NCI-H2171 treated with DMSO at 0.1 percent for 48 hours (cell line): ENCODE measurements at places on chromosomes 2 and 18.

- DNase-seq: no peak
These were observed 123.0 kb downstream of the MAPK4 start for GRCh38 chr18:50682852-50683251.

DNA sequence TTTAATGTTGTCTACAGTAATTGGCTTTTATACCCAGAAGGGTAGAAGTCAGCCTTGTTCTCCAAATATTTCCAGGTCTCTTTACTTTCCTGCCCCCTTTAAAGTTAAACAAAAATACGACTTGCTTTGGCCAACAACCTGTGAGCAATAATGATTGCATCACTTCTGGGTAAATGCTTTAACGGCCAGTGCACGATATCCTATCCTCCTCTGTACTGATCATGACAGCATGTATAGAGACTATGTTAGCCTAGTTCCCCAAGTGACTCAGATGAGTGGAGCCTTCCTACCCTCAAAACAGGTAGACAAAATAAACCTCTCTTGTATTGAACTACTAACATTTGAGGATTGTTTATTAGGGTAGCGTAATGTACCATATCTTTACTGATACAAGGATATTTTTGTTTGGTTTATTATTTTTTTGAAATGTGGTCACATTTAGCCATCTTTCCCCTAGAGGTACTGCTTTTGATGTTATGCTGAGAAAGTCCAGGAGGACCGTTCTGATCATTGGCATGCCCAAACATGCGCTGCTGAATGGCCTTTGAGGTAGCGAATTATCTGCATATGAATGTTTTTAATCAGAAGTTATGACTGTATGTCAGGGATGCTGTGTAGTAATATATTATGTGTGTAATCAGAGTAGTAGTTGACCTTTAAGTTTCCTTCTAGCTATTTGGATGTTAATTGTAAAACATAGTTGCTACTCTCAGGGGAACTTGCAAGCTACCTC, 262.6 kb upstream of the DCC start:
- no peak for DNase-seq

GRCh38 chr18:60543646-60544045, 171.1 kb upstream of the MC4R start:
- DNase-seq: no peak

- DNase-seq: no peak
These were observed 831 bp upstream of the D2HGDH start for GRCh38 chr2:241733391-241734207.

- DNase-seq: no peak
These were observed 1541.5 kb downstream of the LRP1B start for GRCh38 chr2:140589273-140589672.

- DNase-seq: no peak
These were observed 5.2 kb downstream of the CNDP2 start for GRCh38 chr18:74501386-74501785.

DNA sequence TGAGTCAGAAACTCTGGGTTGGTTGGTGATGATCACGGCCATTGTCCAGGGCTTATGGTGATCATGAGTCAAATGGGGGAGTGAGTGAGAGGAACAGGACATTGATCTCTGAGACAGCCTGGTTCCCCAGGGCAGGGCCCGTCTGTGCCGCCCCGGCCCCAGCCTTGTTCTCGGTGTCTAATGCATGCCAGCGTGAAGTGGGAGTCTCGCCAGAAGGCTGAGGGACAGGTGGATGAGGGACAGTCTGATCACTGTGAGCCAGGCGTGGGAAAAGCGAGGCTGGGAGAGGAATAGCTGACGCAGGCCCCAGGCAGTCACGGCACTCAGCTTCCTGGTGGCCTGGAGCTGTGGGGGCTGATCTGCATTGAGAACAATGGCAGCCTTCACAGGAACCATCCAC, 208.3 kb upstream of the HDAC4 start:
- no peak for DNase-seq

GRCh38 chr2:168208652-168209051, 38.7 kb downstream of the STK39 start:
- DNase-seq: no peak

DNA sequence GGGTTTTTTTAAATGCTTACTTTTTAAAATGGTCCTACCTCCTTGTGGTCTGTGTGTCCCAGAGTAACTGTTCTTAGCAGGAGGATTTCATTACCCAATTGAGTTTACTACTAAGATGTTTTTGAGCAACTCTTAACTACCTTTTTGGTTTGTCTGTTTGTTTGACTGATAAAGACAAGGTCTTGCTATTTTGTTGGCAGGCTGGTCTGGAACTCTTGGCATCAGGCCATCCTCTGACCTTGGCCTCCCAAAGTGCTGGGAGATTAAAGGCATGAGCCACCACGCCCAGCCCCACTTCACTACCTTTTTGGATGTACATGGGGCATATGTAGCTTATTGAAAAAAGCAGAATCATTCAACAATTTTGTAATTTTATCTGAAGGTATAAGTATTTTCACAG, 14.9 kb downstream of the MRPS9 start:
- no peak for DNase-seq

DNA sequence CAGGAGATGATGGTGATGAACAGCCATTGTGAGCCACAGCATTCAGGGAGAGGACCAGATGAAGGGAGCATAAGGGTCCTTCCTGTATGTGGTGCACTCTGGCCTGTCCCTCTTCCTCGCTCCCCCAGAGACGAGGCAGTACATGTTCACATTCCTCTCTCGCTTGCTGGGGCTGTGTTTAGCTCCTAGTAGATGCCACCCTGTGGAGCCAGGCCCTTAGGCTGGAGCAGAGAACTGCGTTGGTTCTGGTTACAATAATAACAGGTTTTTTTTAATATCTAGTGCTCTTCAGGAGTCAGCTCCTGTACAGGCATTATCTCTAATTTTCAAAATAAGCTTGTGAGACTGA, 171.1 kb upstream of the MYT1L start:
- no peak for DNase-seq

GRCh38 chr18:36015629-36016028, 43.1 kb downstream of the RMP24 start:
- no peak for DNase-seq

GRCh38 chr18:24735624-24736231, 275.3 kb downstream of the HRH4 start:
- DNase-seq: no peak

- no peak for DNase-seq
These were observed 54.9 kb downstream of the EPHA4 start for GRCh38 chr2:221517146-221517695.

- no peak for DNase-seq
These were observed 383.9 kb downstream of the ARHGAP15 start for GRCh38 chr2:143513081-143513480.

DNA sequence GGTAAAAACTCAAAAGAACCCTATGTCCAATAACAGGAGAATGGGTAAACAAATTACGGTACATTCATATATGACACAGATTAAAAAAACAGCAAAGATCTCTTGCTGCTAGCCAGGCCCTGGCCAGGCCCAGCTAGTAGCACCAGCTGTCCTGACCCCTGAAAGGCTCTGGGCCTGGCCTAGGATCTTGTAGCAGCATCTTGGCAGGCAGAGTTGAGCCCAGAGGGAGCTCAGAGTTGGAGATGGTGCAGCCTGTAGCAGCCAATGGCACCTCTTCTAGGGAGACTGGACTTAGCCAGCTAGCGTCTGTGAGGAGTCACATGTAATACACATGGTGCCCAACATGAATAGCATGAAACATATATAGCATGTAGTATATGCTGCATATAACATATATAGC, 69.1 kb downstream of the HS6ST1 start:
- DNase-seq: no peak

GRCh38 chr2:78418021-78418420, 607.5 kb upstream of the REG3G start:
- DNase-seq: peak; percentile 42

DNA sequence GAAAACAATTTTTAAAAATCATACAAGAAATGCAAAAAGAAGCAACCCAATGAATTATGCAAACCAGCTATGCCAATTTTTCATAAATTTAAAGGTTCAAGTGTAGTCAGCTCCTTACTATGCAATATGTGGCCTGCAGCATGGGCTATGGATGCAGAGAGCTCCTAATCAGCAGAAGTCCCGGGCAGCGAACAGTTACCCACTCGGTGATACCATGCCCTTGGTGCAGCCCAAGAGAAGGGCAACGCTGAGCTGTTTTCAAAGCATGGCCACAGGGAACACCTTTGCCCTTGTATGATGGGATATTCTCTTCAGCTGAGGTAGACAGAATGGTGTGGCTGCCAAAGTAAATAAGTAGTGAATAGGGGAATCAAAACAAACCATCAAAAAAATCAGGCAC, 17.3 kb upstream of the ARL5A start:
- no peak for DNase-seq

DNA sequence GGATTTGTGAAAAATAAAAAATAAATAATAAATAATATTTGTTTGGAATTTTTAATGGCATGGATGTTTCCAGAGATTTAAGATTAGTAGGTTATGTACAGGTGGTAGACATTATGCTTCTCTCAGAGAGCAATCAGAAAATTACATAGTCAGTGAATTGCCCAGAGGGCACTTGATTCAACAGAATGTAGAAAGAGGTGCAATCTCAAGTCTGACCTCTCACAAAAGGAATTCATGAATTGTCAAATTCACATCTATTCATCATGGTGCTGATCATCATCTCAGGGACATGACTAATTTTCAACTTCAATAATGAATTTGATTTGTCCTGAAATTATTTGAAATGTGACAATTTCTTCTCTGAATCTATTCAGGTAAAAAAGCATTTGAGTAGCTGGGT, 172.5 kb downstream of the PDE11A start:
- DNase-seq: no peak

- DNase-seq: peak; percentile 18
These were observed 65.6 kb downstream of the STK39 start for GRCh38 chr2:168181825-168182224.

- no peak for DNase-seq
These were observed 190.5 kb downstream of the ALPK2 start for GRCh38 chr18:58438161-58438957.

DNA sequence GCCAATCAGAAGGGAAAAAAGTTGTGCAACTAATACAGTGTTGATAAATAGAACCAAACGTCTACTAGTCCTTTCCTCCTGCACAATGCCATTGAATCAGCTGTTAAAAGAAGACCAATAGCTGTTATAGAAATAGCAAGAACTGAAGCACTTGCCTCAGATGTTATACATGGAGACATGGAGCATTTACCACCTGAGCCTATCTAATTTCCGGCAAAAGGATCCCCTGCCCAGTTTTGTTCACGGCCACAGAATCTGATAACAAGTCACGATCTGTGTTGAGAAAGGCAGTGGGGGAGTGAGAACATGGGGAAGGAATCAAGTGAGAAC, 285.4 kb downstream of the ZEB2 start:
- DNase-seq: no peak

GRCh38 chr18:74184875-74185274, 36.6 kb downstream of the TIMM21 start:
- DNase-seq: no peak

GRCh38 chr2:215188078-215188477, 49.7 kb upstream of the ABCA12 start:
- no peak for DNase-seq

GRCh38 chr18:78069784-78070664, 820.4 kb downstream of the GALR1 start:
- peak; percentile 49 for DNase-seq

GRCh38 chr2:169002161-169002738, 28.9 kb downstream of the ABCB11 start:
- DNase-seq: no peak

DNA sequence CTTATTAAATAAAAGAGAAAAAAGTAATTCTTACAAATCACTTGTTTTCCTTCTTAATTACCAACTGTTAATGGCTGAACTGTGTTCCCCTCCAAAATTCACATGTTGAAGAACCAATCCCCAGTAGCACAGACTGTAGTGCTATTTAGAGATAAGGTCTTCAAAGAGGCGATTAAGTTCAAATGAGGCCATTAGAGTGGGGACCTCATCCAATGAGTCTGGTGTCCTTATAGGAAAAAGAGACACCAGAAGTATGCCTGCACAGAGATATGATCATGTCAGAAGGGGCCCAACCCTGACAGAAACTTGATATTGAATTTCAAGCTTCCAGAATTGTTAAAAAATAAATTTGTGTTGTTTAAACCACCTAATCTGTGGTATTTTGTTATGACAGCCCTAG, 89.8 kb downstream of the MEMO1 start:
- DNase-seq: no peak

- no peak for DNase-seq
These were observed 22.5 kb downstream of the UBR3 start for GRCh38 chr2:169849710-169850109.

GRCh38 chr2:222477962-222478608, 53.7 kb downstream of the SGPP2 start:
- no peak for DNase-seq

GRCh38 chr2:20970068-20970467, 73.8 kb downstream of the APOB start:
- DNase-seq: no peak

DNA sequence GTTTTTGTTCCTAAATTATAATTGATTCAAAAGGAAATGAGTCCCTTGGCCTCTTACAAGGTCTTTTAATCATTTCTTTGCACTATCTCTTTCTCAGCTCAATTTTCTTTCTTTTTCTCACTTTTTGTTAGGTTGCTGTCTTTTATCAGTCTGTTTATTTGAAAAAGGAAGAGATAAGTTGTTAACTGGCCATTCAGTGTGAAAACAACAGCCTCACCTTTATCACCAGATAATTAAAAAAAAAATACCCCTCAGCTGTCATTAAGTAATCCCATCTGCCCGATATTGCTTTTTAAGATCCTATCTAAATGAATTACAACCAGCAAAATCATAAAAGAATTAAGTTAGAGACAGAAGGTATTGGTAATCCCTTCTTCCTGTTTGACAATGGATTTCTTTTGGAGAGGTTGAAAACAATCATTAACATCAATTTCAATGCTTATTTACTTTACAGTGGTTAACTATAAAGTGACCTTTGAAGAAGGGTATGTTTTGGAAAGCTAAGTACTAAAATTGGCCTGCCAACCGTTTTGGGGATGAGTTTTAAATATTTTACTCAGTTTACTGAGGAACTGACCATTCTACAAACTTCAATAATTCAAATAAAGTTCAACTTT, 104.9 kb downstream of the TGIF1 start:
- DNase-seq: no peak

DNA sequence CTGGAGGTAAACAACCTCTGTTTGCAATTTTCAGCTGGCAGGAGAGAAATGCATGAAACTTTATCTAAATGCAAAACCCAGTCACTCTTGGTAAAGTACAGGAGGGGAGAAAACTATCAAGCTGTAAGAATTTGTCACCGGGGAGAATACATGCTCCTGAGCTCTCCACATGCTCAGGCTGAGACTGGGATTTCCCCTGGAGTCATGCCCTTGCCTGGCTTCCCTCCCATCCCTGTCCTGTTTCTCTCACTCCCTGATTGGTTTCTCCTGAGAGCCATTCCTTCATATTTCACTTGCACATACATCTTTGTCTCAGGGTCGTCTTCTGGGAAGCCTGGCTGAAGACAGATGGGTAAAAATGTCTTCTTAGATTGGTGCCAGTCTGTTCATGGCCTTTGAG, 52.9 kb upstream of the SPATS2L start:
- no peak for DNase-seq

DNA sequence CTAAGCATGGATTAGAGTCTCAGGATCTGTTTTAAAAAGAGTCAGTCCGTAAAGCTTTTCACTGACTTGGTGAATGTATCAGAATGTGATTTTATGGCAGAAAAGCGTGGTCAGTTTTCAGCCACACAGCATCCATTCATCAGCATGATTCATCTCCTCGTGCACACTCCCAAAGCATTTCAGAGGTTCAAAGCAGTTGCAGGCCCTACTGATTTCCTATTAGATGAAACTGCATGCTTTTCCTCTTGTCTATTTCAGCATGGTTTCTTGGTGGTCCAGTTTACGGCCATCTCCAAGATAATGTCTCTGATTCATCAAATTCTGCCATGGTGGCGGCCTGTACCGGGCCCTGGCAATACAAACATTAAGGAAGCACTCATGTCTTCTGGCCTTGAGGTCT, 4.8 kb upstream of the PARD6G start:
- no peak for DNase-seq
